ENCODE measurements at places on chromosomes 11 and 22. TPM values are rescaled to one million over a fixed set of nuclear protein-coding genes. Genes with fewer than 3 reads are reported as not detected.

Gene CAPRIN1
- 181 TPM for total RNA-seq

- DNase-seq = no peak
Observed at GRCh38 chr11:17298302-17298701, 21.8 kb downstream of the NUCB2 start.

DNA sequence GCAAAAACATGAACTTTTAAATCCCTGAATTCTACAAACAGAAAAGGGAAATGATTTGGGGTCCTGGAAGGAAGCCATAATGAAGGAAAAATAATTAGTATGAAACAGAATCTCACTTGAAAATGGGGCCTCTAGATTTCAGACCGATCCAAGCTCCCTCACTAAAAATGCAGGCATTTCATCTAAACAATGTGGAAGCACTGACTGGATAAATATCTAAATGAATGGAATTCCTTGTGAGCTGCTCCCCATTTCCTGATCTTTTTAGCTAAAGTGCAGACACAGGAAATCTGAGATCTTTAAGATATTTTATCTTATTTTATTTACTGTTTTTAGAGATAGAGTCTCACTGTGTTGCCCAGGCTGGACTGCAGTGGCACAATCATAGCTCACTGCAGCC is 1255.8 kb downstream of the LRRC4C start:
- DNase-seq = no peak

DNA sequence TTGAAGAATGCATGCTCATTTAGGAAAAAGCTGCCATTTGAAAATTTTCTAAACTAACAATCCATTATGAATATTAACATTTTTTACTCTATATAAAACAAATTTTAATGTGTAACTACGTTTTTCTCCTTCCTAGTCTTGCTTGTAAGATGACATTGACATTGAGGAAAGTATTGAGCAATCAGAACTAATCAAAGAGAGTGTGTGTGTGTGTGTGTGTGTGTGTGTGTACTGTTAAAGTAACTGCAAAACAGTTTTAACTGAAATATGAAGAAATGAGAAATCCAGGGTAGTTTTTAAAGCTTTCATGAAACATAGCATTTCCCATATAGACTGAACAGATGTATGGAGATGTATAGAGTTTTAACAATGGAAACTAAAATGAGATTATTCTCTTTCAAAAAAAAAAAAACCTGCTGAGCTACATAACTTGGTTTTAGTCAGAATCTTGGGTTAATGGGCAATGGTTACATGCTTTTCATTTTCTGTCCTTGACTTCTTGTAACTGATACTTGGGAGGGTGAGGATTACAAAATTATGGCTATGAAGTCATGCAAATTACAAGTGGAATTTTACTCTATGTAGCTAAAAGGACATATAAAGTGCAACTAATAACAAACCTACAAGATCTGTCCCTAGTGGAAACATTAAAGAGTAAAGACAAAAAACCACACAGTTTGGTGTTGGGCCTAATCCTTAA is 2.0 kb downstream of the PDGFD start:
- no peak for DNase-seq

DNA sequence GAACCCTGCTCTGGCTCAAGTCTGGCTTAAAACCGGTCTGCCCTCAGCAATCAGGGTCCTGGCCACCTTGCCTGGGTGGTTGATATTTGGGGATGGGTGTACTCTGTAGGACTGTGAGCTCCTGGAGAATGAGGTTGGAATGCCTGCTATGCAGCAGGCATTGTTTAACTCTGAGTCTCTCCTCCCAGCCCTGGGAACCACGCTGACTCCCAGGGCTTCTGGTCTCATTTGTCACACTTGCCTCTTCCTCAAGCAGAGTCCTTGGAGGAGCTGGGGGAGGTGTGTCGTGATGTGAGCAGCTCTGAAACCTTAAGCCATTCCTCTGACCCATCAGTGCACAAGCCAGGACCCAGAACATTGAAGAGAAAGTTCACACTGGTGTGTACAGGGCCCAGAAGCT is 340.1 kb downstream of the MN1 start:
- DNase-seq = peak; percentile 33

GRCh38 chr22:43179146-43179910 is 7.6 kb downstream of the TTLL12 start:
- no peak for DNase-seq

All from fibroblast of lung (primary cell).